T-helper 1 cell (primary cell): ENCODE measurements at places on chromosomes 1 and 21.

GRCh38 chr1:53500204-53501064 lies 41.2 kb downstream of the DMRTB1 start:
- no peak for DNase-seq

- no peak for DNase-seq
Observed at GRCh38 chr1:40381268-40382107, 8.0 kb downstream of the SMAP2 start.

DNA sequence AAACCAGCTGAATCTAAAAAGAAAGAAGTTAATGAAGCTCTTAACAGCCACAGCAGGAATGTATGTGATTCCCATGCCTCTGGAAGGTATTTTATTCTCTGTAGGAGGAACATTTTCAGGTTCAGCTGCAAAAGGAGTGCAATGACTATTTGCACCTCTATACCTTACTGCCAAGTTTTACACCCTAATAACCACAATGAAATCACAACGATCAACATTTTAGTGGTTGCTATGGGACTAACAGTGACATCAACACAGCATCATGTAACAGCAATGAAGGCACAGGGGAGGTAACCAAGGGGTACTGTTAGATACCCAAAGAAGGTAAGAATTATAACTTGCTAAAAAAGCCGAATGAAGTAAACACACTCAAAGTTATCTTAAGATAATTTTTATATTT lies 116.3 kb upstream of the HP1BP3 start:
- DNase-seq, result no peak

DNA sequence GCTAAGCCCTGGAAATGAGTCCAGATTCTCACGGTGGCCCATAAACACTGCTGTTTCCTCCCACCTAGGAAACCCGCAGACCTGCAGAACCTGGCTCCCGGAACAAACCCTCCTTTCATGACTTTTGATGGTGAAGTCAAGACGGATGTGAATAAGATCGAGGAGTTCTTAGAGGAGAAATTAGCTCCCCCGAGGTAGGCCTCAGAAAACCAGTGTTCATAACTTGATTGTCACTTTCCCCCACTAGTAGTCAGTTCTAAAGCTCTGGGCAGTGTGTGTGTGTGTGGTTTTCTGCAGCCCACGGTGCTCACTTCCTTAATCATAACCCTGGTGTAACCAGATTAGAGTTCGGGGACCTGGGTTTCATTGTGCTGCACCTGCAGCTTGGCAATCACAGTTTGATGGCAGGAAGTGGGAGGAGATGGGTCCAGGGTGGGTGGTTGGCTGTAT lies 39.1 kb downstream of the CLIC6 start:
- no peak for DNase-seq

DNA sequence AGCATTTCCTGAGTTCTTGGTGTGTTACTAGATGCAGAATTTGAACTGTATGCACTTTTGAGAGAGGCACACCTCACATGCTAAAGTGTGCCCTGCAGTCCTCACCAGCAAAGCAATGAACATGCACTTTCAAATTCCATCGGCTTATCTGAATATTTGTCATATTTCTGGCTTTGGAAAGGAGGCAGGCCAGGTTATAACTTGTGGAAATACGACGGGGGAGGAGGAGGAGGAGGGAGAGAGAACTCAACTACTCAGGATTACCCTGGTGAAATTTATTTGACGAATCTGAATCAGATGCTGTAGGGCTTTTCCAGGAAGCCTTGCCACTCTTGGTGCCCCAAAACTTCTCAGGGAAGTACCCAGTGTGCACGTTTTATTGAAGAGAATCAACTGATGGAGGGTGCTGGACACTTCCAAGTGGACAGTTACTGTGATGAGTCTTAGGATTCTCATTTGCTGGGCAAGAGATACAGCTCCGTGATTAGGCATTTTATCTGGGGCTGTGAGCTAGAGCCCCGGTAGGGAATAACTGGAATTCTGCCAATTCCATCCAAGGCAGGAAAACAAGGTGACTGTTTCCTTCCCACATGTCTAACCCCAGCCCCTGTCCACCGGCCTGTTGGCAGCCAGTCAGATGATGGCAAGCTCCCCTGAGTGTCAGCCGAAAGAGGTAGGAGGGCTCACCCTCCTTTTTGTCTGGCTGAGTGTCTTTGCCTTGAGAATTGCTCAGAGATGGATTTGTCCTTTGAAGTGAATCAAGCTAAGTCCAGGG lies 3.8 kb downstream of the PDPN start:
- no peak for DNase-seq

- no peak for DNase-seq
Observed at GRCh38 chr1:59619557-59619956, 195.2 kb upstream of the HOOK1 start.

GRCh38 chr21:38716942-38717341 lies 88.8 kb upstream of the ETS2 start:
- DNase-seq, result no peak

GRCh38 chr21:24046829-24047443 lies 1560.3 kb downstream of the MRPL39 start:
- no peak for DNase-seq

DNA sequence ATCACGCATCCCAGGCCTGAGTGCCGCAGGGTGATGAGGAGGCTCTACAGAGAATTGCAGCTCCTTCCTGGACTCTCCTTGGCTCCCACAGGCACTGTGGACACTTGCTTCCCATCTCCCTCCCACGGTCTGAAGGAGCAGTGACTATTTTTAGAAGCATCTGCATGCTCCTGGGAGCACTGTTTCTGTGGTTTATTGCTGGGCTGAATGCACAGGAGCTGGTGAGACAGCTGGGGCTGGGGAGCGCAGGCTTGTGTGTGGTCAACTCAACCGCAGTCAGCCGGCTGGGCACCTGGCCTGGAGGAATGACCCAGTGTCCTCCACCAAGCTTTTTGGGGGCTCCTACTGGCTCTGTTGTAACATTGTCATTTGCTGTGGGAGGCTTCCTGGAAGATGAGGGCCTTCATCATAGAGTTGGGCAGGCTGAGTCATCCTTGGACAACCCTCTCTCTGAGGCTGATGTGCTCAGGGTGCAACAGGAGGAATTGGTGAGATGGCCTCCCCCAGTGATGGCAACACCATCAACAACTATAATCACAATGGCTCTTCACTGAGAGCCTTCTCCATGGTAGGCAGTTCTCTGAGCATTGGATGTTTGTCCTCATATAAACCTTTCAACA lies 1.7 kb downstream of the NFASC start:
- DNase-seq, result no peak

DNA sequence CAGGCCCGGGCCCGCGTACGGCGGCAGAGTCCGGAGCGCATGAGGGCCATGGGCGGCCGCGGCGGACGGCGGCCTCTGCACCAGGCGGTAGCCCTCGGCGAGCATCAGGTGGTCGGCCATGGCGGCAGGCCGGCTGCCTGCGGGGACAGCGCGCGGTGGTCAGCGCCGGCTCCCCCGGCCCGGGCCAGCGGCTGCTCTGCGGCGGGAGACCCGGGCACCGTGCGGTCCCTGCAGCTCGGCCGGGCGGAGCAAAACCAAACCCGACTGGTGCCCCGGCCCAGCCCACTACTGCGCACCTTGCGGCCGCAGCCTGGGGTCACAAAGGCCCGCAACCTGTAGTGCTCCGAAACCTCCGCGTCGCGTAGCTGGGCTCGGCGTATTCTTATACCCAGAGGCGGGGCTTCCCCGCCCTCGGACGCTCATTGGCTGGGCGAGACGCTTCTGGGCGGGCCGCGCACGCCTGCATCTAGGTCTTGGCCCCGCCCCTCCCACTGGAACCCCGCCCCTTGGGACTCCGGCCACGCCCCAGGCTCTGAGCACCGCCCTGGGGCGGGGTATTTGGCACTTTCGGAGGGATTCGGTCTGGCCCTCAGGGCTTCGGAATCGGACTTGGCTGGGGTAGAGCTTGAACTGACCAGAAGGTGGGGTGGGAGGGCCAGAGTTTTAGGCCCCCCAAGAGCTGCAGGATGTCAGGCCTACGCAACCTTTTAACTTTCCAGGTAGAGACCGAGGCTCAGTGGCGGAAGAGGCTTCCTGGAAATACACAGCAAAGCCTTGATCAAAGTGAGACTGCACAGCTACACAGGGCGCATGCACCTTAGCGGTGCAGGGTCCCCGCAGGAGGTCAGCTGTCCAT lies at the start of gene CITED4:
Gene CITED4, minus strand, starts transcription at position 356 of the 856 bp plus-strand sequence. Its CDS starts 236 bp downstream, at position 120.
- peak; percentile 94 for DNase-seq

GRCh38 chr21:33783187-33783979 lies 132.2 kb downstream of the ATP5PO start:
- no peak for DNase-seq

- no peak for DNase-seq
Observed at GRCh38 chr1:170076199-170076598, 1.7 kb upstream of the KIFAP3 start.

DNA sequence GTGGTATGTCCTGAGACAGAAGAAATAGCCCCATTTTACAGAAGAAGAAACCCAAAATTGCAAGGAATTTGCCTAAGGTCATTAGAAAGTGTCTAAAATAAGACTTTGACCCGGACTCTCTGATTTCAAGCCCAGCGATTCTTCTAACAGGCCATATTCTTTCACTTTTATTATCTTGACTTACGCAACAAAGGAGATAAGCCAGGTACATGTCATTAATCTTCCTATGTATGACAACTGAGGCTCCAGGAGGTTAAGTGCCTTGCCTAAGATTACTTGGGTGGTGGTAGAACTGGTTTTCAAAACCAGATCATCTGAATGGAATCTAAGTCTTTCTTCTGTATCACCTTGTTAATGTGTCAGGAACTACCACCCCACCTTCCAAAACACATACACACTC lies 124.3 kb downstream of the PBX1 start:
- DNase-seq, result no peak

DNA sequence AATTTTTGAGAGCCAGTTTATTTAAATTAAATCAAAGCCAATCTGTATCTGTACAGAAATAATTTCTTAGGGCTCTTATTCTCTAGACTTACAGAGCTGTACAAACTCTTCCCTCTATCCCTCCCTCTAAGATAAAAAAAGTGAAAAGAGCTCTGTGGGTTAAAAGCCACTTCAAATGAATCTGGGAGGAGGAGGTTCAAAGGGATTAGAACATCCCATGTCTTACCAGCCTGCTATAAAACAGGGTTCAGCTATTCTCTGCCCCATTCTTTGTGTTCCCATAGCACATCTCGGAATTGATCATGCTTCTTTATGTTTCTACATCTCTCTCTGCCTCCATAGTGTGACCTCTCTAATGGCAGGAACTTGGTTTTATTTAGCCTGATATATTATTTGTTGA lies 19.4 kb downstream of the KIAA0319L start:
- no peak for DNase-seq

DNA sequence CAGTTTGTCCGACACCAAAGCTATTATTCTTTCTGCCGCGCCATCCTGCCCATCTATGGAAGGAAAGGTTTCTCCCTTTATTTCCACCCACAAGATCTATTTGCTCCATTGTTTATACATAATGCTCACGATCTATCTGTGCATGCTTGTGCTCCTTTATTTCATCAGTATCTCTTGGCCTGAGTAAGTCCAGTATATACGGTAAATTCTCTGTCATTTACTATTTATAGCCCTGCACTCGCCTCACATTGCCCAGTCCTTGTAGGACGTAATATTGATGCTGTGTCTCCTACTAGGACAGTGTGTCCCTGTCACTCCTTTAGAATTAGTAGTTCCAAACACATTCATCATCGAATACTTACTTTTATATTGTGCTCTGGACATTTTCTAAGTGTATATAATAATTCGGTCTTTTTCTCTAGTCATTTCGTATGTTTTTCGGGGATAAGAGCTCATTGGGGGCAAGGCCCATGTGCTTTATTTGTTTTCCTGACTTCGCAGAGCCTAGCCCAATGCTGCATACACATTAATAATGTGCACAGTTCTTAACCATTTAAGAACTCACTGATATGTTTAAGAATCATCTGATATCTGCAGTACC lies 3.1 kb upstream of the NID1 start:
- no peak for DNase-seq

DNA sequence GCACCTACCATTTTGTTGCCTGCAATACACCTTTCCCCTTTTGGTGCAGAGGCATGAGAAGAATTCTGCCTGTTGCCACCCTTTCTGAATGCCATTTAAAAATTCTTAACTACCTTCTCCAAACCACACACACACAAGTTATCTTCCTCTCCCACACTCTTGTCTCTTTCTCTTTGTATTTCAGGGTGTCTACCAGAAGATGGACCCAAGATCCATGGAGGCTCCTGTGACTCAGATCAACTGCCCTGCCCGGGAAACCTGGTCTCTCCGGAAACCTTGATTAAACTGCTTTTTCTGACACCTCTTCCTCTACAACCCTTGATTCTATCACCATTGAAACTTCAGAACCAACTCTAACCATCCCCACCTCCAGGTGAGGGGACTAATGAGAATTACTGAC lies 2.4 kb upstream of the TARS2 start:
- no peak for DNase-seq
